ENCODE measurements at places on chromosomes 6 and 20.
A peak's percentile ranks its signal among the peaks of the same experiment; 100 is the strongest.

- no peak for DNase-seq
Measured at GRCh38 chr6:150115769-150116168, 27.1 kb upstream of the PPP1R14C start.

- DNase-seq, result no peak
Measured at GRCh38 chr6:70375166-70375565, 38.1 kb upstream of the FAM135A start.

DNA sequence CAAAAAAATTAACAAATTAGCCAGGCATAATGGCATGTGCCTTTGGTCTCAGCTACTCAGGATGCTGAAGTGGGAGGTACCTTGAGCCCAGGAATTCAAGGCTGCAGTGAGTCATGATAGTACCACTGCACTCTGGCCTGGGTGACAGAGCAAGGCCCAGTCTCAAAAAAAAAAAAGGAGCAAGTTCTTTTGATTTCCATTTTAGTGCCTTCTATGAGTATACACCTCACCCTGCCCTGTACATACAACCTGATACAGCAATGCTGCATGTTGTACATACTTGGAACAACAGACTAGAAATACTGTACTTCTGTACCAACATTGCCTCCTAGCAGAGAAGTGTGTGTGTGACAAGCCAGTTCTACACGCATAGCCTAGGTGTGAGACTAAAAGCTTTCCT lies 97.3 kb upstream of the CARMIL1 start:
- no peak for DNase-seq

GRCh38 chr6:31666337-31666965 lies 571 bp downstream of the CSNK2B start:
- no peak for DNase-seq

- no peak for DNase-seq
Measured at GRCh38 chr20:16749573-16749972, 1.4 kb downstream of the OTOR start.

DNA sequence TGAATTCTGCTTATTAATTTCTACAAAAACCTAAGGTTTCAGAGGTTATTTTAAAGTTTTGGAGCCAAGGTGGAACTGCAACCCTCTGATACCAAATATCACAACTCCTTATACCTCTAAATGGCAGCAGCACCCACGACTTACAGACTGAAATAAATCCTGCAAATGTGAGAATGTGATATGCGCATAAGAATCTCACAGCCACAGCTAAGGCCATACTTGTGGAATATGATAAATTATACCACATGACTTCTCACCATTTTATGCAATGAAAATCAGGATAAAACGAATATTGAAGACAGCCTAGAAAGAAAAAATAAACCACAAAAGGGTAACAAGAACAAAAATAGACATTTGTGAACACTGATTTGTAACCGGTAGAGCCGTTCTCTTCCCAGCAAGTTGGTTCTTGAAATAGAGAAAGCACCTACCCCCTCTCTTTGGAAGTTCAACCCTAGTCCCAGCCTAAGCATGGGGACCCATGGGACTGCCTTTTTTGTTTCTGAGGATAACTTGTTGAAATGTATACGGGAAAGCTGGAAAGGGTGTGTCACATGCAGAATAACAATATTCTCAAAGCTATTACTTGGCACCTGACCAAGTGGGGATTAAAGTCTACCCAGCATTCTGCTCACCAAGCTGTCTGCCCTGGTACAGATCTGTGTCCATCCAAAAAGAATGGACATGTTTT lies 47.1 kb upstream of the MCM9 start:
- DNase-seq, result no peak

- peak; percentile 4 for DNase-seq
Measured at GRCh38 chr6:14276667-14277404, 159.3 kb downstream of the CD83 start.

GRCh38 chr6:111183702-111184517 lies 96.6 kb downstream of the SLC16A10 start:
- no peak for DNase-seq

- DNase-seq, result no peak
Measured at GRCh38 chr6:89482126-89482525, 49.2 kb downstream of the ANKRD6 start.

DNA sequence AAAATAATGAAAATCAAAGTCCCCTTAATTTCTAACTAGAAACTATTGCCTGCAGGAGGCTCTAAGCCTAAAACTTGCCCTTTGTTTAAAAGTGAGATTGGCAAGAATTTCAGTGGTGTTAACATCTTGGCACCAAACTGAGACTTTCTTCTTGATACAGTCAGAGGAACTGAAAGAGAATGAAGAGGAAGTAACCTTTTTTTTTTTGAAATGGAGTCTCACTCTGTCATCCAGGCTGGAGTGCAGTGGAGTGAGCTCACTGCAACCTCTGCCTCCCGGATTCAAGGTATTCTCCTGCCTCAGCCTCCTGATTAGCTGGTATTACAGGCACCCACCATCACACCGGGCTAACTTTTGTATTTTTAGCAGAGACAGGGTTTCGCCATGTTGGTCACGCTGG lies 3.6 kb downstream of the DOP1A start:
- DNase-seq, result no peak

DNA sequence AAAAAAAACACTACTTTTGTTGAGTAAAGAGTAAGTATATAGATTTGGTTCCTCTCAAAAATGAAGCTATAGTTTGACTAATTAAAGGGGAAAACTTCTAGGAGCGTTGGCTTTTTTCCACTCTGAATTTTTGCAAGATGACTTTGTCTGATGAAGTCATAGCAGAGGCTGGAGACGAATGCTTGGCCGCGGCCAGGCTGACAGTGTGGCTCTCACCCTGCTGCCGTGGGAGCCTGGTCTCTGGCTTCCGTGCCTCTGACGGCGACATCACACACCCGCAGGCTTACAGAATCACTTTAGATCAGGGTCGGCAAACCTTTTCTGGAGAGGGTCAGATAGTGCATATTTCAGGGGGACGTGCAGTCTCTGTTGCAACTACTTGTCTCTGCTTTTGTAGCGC lies 145.0 kb downstream of the PHACTR3 start:
- DNase-seq, result no peak

DNA sequence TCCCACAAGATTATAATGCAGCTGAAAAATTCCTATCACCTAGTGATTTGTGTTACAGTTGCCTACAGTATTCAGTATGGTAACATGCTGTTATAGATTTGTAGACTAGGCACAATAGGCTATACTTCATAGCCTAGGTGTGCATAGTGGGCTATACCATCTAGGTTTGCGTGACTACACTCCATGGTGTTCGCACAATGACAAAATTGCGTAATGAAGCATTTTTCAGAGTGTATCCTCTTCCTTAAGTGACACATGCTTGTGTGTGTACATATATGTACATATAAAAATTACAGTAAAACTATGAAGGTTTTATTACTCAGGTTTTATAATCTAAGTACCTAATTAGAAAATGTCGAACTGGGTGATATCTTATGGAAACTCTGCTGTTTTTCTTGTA lies 133.0 kb downstream of the FARS2 start:
- no peak for DNase-seq

- DNase-seq, result no peak
Measured at GRCh38 chr6:157230910-157231309, 92.4 kb downstream of the TMEM242 start.

DNA sequence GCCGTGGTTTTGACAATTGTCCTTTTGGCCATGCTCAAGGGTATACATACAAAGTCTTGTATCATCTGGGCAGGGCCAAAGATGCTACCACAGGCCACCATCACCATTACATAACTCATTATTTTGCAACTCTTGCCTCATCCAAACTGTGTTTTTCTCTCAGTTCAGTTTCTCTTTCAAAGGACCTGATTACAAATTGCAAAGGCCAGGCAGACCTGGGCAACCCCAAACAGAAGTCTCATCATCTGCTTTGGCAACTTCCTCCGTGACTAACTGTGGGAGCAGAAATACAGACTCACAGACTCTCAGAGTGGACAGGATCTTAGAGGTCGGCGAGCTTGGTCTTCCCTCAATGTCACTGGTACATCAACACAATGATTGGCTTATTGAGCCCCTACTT lies 117.8 kb upstream of the NEDD9 start:
- no peak for DNase-seq

GRCh38 chr6:97399208-97399607 lies 116.2 kb upstream of the MMS22L start:
- DNase-seq, result no peak

GRCh38 chr20:58625585-58625984 lies 25.5 kb upstream of the STX16 start:
- DNase-seq, result no peak

DNA sequence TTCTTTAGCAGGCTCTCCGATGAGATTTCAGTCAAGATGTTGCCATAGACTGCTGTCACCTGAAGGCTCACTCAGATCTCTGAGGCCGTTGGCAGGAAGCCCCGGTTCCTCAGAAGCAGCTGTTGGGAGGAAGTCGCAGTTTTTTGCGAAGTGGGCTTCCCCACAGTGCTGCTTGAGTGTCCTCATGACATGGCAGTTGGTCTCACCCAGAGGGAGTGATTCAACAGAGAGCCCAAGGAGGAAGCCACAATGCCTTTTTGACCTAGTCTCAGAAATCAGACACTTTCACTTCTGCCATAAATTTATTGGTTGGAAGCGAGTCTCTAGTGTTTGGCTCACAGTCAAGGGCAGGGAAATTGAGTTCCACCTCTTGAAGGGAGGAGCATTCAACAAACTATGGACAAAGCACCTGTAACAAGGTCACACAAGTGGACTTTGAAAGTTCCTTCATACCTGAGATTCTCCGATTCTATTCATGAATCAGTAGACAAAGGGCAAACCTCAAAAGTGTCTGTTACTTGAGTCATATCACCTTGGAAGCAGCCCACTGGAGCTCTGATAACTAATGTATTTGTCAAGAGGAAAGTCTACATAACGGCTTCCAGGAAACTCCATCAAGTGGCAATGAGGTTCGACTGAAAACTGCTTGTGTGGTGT lies 208.3 kb downstream of the TASP1 start:
- DNase-seq, result no peak

DNA sequence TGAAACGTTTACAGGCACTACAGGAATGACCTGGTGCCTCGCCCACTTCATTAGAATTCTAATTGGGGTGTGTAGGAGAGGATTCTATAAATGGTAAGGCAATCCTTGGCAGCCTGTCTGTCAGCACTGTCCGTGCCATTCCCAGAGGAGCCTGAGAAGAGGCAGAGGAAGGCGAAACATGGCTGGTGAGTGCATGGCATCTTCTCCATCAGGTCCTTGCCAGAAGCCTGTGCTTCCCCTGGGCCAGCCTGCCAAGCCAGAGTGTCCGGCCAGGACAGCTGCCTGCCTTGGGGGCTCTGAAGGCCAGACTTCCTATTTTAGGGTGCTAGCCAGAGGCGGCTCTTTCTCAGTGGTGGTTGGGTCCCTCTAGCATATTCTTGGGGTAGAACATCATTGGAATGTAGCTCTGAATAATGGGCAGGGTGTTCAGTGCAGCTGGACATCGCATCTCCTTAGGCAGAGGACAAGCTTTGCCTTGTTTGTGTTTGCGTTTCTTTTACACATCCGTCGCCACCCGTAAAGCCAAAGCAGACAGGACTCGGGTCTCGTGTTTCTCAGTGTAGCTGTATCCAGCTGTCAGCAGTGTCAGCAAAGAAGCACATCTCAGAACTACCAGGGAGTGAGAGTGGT lies at the start of gene TGM3:
Gene TGM3 (plus strand): TSS at position 116 of the 630 bp plus-strand sequence. CDS start 63 bp downstream, at position 179.
- DNase-seq, result no peak

DNA sequence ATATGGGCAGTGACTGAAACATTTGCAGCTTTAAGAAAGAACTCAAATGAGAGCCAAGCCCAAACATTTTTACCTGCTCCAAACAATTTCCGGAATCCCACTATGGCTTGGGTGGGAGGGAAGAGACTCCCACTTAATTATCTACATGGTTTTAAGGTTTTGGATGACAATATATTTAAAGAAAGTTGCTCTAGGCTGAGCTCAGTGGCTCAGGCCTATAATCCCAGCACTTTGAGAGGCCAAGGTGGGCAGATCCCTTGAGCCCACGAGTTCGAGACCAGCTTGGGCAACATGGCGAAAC lies 9.5 kb upstream of the AKAP12 start:
- no peak for DNase-seq

DNA sequence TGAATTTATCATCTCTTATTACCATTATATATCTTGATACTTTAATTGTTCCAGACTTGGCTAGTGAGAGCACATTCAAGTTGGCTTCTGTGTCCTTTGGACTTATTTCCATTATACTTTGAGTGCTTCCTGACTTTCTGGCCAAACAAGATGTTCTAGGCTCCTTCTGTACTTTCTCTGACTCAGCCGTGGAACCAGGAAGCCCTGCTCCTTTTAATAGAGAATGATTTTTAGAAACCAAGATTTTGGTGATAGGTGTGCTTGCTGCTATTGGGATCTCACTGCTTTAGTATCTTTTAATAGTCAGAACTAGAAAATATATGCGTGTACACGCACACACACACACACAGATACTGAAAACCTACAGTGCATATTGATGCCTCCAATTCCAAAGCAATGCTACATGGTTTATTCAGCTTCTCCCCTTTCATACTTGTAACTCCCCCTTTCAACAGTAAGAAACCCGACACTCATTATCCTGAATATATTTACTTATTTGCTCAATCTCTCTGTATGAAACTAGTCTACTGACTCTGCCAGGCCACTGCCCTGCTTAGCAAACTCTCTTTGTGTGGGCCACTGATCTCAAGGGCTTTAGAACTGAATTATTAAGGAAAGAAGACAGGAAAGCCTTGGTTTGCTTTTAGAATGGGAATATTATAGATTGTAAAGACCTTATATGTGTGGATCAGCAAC lies 42.7 kb upstream of the EZR start:
- no peak for DNase-seq

DNA sequence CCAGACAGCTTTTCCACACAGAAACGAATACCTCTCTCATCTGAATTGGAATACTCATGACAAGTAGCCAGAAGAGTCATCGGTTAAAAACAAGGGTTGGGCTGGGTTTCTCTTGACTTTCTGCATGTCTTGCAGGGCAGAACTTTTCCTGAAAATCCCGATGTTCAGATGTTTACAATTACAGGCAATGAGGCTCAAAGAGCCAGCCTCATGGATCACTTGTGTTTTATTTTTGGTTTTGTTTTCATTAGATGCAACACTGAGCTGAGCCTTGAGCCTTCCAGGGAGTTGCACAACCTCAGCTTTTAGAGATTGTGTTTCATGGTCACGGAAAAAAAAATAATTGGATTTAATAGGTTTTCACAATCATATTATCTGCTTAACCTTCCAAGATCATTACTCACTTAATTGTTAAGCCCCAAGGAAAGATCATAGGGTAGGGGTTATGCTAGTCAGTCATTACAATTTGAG lies 288.1 kb upstream of the PRDM1 start:
- DNase-seq, result no peak

GRCh38 chr20:15630360-15630759 lies 942.9 kb downstream of the KIF16B start:
- DNase-seq, result no peak

Measured in activated naive CD4-positive, alpha-beta T cell (primary cell).